ENCODE measurements at places on chromosomes 4 and X.

- DNase-seq = no peak
These were observed 5.6 kb upstream of the TXK start for GRCh38 chr4:48139691-48140090.

DNA sequence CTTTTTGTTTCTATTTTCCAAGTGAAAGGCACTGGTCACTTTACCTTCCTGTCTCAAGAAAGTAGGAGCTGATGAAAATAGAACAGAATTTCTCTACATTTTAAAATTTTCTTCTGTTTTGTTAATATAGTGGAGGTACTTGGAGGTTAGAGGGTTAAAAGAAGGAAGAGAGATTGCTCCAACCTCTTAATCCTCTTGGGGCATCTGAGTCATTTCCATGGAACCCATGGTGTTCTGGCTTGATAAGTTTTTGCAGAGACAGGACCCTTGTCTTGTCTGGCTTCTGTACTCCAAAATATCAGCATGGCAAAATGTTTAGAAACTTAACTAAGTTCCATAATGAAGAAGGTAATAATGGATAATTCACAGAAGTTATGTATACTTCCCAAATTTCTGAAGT lies 727.2 kb downstream of the C4orf33 start:
- DNase-seq = no peak

DNA sequence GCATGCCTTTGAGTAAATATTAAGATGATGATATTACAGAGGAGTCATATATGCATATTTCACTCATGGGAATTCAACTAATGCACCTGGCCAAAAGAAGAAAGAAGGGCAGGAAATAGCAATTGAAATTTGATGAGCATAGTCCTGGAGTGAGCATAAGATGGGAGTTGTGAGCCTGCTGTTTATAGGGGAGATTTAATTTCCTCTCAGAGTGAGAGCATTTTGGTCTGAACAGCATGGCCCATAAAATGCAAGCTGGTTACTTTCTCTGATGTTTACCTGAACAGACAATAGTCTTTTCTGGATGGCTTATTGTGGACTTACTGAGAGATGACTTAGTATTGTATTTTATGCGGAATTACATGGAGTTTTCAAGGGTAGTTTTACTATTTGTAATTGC lies 53.6 kb downstream of the FHIP1A start:
- DNase-seq = no peak

DNA sequence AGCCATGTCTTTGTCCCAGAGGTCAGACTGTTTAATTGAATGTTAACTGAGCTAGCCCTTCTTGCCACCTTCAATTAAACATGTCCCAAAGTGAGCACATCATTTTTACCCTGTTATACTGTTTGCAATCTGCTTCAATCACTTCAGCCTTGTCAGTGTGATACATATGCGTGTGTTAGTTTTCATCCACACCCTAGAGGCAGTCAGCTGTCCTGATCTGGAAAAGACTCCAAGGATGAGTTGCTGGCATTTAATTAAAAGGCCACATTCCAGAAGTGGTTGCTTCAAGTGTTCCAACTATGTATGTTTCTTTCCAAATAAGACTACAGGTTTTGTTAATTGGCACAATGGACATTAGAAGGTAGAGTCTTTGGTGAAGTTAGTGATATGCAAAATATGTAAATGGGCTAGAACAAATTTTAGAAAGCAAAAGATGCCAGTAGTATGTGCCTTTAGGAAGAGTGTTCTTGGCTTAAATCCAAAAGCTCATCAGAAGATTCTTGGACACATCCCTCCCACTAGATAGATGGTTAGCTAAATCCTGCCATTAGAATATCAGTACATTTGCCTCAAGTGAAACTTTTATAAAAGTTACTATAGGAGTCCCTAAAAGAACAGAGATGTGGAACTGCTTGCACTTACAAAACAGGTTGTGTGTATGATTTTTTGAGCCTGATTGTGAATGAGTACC lies 79.5 kb upstream of the SLIT2 start:
- no peak for DNase-seq

DNA sequence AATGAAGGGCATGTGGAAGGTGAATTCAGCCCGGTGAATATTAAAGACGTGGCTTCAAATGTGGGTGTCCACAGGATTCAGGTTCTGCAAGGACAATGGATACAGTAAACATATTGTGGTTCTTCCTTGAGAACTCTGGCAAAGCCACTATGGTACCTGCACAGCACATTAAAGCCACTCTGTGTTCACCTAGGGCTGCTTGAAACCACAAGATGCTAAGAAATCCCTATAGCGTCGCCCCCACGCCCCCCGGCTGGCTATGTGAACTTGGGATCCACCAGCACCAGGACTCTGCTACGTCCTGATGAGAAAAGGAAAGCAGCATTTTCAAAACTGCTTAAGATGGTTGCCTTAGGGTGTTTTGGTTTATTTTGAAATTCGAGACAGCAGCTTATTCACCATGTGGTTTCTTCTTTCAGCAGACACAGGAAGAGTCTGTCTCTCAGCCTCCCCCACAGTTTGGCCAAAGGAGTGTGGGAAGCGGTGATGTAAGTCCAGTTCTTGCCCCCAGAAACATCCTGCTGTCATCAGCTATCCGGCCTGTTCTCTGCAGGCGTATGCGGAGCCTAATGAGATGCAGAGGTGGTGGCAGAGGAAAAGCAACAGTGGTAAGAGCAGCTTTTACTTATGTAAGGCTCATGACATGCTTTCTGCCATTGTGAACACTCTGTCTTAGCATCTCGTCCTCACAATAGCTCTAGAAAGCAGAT lies 111.5 kb downstream of the AFAP1 start:
- DNase-seq = peak; percentile 85

DNA sequence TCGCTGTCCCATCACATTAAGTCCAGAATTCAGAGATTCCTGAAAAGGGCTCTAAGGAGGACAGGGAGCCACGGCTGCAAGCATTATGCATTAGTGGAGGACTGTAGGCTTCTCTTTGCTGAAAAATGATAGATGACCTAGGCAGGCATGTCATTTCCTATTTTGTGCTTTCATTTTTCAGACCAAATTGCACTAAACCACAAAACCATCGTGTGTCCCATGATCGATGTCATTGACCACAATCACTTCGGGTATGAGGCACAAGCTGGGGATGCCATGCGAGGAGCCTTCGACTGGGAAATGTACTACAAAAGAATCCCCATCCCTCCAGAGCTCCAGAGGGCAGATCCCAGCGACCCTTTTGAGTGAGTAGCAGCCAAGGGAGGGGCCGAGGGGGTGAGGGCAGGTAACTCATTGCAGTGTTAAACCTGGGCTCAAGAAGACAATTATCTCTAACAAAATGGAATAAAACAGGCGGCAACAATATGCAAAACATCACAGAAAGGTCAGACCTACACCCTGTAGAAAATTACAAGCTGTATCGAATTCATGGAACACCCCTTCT lies 355.2 kb upstream of the GALNT7 start:
- DNase-seq = no peak
